Activated CD4-positive, alpha-beta T cell treated with anti-CD3 and anti-CD28 coated beads, Interleukin-2, amount 50 U/mL, for 24 hours (primary cell): ENCODE measurements at places on chromosomes 12 and 14.

DNA sequence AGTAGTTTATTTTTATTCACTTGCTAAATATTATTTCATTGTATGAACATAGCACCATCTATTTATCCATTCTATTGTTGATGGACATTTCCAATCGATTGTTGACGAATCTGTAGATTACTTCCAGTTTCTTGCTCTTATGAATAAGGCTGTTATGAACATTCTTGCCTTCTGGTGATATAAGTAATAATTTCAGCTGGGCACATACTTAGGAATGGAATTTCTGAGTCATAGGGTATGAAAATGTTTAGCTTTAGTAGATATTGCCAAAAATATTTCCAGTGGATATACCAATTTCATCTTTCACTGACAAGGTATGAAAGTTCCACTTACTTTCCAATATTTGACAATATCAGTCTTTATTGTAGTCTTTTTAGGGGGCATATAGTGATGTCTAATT is 468.5 kb downstream of the ETNK1 start:
- no peak for DNase-seq

DNA sequence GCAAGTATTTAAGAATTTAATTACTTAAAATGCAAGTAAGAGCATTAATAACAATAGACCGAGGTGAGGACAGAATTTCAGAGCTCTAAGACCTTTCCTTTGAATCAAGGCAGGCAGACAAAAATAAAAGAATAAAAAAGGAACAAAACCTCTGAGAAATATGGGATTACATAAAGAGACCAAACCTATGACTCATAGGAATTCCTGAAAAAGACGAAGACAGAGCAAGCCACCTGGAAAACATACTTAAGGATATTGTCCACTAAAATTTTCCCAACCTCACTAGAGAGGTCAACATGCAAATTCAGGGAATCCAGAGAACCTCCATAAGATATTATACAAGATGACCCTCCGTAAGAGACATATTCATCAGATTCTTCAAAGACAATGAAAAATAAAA is 325.1 kb downstream of the AEBP2 start:
- DNase-seq, result no peak

DNA sequence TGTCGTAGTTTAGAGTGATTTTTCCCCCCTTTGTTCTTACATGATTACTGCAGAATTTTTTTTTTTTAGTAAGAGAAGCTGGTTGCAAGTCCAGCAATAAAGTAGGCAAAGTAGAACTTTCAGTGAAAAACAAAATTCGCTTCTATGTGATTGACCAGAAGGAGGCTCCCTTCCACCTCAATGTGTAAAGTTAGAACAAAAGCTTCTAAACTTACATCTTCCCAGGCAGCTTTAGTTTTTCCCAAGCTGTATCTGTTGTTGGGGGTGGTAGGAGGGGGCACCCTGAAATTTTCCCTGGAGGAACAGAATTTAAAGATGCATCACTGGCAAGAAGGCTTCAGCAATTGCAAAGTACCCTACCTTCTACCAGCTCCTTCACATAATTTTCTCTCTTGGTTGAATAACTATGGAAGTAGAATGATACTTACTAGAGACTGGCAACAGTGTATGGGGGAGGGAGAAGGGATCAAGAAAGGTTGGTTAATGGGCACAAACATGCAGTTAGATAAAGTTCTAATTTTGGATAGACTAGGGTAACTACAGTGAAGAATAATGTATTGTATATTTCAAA is 87.3 kb upstream of the E2F7 start:
- no peak for DNase-seq

DNA sequence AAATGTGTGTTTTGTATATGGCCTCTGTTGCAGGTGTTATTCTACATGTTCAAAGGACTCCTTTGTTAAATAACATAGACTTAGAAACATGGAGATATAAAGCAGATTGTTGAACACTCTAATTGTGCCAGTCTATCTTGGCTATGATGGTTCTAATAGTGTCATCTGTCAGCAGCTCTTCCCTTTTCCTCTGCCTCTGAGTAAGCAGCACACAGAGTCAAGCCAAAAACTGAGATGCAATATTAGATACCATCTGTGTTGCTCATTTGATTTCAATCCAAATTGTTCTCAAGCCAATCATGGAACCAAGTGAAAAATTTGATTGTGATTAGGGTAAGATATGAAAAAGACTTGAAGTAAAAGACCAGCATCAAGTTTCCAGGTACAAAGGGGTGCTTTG is 871.1 kb upstream of the MGAT4C start:
- no peak for DNase-seq

GRCh38 chr12:110349514-110350151 is 53.9 kb downstream of the ANAPC7 start:
- DNase-seq, result peak; percentile 12

GRCh38 chr14:68014771-68015170 is 195.2 kb downstream of the RAD51B start:
- no peak for DNase-seq

DNA sequence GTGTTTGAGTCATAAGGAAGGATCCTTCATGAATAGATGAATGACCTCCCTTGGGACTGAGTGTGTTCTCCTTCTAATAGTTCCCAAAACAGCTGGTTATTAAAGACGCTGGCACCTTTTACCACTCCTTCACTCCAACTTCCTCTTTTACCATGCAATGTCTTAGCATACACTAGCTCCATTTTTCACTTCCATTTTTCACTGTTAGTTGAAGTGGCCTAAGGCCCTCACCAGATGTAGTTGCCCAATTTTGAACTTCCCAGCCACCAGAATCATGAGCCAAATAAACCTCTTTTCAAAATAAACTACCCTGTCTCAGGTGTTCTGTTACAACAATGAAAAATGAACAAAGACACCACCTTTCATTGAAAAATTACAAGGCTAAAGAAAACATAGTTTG is 64.7 kb downstream of the GPR65 start:
- no peak for DNase-seq

DNA sequence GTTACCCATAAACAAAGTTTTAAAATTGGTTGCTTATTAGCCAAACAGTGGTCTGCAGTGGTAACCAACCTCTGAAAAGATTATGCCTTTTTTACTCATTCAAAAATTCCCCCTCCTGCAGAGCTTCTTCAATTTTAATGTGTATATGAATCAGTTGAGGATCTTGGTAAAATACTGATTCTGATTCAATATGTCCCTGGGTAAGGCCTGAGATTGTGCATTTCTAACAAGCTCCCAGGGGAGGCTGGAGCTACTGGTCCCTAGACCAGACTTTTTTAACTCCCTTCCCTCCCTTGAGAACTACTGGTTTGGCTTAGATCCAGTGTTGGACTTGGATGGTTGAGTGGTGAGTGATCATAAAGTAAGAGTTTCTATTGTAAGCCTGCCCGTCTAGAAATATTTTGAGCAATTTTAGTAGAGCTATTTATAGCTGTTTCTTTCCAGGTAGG is 90.2 kb downstream of the FUT8 start:
- no peak for DNase-seq

GRCh38 chr12:49885663-49886461 is 17.8 kb downstream of the FAIM2 start:
- no peak for DNase-seq

- no peak for DNase-seq
Measured at GRCh38 chr14:91570021-91570420, 59.9 kb upstream of the PPP4R3A start.

GRCh38 chr12:25388183-25388582 is 137.5 kb upstream of the KRAS start:
- DNase-seq, result peak; percentile 46

- no peak for DNase-seq
Measured at GRCh38 chr14:104217486-104218360, 79.3 kb downstream of the KIF26A start.

GRCh38 chr12:6667559-6668210 is 4.8 kb upstream of the ING4 start:
- no peak for DNase-seq

DNA sequence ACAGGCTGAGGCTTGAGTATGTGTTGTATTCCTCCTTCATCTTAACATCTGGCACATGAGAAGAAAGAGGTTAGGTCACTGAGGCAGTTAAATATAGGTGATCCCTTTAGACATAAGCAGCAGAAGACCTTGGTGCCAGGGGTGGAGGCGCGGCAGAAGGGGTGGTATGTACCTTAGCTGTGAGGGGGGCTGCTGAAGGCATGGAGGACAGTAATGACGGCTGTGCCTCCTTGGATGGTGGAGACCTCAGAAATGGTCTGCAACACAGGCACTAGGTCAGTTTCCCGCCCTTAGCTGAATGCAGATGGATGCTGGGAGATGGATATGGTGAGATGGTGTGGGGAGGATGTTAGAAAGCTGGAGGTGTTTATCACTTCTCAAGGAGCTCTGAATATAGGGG is 1.5 kb upstream of the PNMA1 start:
- DNase-seq, result no peak

DNA sequence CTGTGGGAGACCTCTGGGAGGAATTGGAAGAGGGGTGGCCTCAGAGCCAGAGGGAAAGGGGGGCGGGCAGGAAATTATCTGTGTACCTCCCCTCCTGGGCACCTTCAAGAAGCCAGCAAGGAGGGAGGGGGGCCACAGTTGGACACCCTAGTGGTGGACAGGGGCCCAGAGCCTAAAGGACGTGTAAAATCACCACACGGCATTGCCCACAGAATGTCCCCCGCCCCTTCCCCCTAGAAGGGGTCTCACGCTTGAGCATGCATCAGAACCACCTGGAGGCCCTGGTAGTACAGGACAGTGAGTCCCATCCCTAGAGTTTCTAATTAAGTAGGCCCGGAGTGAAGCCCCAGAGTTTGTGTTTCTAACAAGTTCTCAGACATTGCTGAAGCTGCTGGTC is 8.2 kb downstream of the ENDOU start:
- DNase-seq, result no peak

- DNase-seq, result no peak
Measured at GRCh38 chr14:21498540-21499526, 12.3 kb downstream of the METTL3 start.

DNA sequence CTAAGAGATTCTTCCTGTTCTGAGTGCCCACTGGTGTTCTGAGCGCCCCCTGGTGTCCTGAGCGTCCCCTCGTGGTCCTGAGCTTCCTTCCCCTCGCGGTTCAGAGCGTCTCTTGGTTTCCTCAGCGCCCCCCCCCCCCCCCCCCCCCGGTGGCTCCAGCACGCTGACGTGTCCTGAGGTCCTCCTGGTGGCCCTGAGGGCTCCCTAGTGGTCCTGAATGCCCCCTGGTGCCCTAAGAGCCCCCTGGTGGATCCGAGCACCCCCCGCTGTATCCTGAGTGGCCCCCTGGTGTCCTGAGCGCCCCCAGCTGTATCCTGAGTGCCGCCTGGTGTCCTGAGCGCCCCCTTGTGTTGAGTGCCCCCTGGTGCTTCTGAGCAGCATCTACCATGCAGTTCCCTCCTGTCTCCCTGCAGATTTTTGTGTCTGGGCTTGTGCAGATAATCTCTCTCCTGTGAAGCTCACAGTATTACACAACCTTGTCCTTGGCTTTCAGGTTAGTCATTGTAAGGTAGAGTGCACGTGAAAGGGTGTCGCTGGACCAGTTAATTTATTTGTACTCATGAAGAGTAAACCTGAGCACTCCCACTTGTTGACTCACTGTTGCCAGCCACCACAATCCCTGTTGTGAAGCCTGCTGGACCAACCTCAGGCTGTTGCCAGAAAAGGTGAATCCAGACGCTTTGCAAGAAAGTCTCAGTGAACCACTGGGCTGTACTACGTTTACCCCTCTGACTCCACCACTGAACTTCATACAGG is 1168.4 kb downstream of the TMEM121 start:
- DNase-seq, result peak; percentile 61

DNA sequence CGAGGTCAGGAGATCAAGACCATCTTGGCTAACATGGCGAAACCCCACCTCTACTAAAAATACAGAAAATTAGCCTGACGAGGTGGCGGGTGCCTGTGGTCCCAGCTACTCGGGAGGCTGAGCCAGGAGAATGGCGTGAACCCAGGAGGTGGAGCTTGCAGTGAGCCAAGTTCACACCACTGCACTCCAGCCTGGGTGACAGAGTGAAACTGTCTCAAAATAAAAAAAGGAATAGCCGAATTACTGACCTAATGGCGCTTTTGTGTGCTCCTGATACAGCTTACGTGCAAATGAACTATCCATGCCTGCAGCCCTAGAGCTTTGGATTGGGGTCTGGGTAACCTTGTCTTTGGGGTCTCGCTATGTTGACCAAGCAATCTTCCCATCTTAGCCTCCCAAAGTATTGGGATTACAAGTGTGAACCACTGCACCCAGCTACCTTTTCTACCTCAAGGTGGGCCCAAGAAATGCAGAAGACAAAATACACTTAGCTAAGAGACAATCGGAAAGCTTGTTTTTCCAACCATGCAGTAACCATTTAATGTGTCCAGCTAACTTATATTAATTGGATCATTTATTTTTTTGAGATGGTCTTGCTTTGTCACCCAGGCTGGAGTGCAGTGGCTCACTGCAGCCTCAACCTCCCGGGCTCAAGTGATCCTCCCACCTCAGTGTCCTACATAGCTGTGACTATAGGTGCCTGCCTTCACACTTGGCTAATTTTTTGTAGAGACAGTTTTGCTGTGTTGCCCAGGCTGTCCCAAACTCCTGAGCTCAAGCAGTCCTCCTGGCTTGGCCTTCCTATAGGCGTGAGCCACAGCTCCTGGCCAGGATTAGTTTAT is 5.5 kb downstream of the PABPN1 start:
- no peak for DNase-seq

GRCh38 chr12:88334271-88334670 is 192.2 kb downstream of the TMTC3 start:
- DNase-seq, result no peak

DNA sequence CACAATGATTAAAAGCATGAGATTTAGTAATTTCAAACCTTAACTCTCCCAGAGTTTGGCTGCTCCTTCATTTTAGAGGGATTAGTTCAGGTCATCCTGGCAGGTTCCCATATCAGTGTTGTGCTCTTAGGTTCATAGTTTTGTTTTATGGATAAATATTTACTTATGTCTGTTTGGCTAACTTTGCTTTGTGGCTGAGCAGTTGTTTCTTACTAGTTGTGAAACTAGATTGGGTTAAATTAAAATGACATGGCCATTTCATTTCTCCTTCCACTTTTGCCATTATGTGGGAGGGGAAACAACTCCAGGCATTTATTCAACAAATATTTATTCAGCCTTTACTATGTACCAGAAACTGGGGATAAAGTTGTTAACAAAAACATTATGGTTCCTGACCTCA is 158.8 kb downstream of the TMTC3 start:
- no peak for DNase-seq

DNA sequence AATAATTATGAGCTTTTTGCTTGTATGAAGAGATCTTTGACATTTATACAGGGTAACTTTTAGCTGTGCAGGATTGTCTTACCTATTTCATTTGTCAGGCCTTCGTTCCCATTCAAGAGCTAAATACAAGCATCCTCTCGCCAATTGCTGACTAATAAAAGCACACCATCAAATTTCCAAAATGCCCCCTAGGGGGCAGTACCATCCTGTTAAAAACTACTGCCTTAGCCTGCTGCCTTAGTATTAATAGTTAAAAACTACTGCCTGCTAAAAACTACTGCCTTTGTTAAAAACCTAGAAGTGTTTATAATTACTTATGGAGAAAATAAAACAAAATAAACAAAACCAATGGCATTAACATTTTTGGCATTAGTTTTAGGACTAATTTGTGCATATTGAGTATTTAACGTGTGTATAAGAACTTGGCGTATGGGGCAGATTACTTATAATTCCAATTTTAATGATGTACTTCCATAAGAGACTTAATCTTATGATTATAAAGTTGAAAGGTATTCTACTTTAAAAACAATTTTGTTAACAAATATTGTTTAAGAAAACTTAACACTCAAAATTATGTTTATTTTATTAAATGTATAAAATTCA is 3.0 kb upstream of the IFI27L2 start:
- peak; percentile 26 for DNase-seq
